ENCODE measurements at places on chromosomes 4 and X.

- no peak for DNase-seq
Measured at GRCh38 chrX:22969411-22969810, 30.3 kb upstream of the DDX53 start.

DNA sequence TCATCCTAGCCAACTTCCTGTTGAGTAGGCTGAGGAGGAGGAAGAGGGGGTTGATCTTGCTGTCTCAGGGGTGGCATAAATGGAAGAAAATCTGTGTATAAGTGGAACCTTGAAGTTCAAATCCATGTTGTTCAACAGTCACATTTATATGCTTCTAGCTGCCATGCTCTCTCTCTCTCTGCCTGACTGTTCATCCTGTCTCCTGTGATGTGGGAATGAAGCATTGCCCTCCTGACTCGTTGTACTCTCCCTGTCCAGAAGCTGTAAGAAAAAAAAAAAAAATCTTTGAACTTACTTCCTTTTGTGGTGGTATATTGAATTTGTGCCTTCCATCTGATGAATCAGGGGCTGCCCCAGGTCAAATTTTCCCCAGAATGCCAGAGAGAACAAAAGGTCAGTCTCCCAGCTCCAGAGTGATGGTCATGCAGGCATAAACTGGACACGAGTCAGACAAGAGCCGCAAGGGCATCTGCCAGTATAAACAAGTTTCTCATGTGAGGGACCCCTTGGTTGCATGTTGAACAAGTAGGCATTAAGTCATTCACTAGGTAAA is 257.0 kb downstream of the IDS start:
- DNase-seq = no peak

DNA sequence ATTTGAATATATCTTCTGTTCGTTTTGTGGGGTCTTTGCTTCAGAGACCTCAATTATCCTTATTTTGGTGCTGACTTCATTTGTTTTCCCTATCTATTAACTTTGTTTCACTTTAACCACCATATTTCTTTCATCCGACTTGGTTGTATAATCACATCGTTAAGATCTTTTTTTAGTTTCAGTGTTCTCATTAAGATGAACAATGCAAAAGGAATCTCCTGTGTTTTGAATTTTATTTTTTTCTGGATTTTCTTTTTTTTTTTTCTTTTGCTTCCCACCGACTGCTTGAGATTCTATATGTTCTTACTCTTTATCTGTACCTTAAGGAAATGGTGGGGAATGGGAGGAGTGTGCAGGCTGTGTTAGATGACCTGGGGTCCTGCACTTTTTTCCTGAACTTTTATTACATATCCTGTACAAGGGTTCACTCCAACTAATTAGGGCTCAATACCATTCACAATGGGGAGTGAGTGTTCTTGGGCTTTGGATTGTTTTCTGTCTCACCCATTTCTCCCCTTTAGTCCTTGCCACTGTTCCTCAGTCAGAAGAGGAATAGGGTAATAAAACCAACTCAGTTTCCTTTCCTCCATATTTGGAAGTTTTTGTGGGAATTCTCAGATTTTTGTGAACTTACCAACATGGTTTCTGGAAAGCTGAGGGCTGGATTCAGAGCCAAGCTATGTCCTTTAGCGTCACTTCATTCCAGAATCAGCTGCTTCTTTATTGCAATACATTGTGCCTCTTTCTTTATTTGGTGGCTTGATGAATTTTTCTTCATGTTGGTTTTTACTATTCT is 43.2 kb upstream of the BMPR1B start:
- DNase-seq = no peak

GRCh38 chr4:183599284-183599683 is 59.7 kb downstream of the RWDD4 start:
- no peak for DNase-seq

DNA sequence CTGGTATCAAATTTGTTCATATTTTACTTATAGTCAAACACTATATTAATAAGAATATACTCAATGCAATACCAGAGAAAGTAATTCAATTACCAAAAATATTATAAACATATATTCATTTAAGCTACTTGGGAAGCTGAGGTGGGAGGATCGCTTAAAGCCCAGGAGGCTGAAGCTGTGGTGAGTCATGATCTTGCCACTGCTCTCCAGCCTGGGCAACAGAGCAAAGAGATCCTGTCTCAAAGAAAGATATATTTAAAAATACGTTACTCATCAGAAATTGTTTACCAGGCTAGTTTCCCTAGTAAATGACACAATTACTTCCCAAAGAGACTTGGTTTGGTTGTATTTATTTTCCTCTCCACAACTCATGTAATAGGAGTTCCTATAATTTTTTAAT is 433.6 kb downstream of the GASK1B start:
- no peak for DNase-seq

- no peak for DNase-seq
Measured at GRCh38 chrX:16394290-16394689, 227.0 kb downstream of the MAGEB17 start.

DNA sequence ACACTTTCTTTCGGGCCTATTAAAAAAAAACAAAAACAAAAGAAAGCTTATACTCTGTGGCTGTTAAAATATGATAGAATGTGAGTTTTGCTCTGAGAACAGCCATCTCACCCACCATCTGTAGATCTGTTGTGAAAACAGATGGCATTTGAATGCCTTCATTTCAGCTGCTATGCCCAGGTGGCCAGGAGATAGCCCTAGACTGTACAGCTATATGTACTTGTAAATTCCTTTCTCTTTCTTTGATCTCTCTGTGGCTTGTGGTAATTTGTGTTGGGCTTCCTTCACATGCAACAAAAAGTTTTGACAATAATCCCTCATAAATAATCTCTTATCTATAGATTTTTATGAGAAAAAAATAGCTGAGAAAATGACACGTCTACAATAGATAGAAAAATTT is 38.1 kb downstream of the PNPLA4 start:
- no peak for DNase-seq

GRCh38 chrX:132433551-132433950 is 55.3 kb downstream of the MBNL3 start:
- no peak for DNase-seq

DNA sequence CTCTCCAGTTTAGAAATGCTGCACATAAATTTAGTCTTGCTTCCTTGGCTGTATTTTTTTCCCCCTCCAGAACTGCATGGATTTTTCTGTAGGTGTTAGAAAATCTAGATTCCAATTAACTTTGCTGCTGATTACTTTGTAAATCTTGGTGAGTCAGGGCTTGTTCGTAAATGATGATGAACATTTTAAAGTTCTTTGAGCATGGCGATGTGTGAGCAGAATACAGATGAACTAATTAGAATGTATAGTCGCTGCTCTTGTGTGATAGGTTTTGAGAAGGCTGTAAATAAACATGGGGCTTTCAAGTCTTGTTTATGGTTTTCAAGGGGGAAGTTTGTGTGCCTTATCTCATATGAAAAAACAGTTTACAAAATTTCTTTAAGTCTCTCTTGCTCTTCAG is 23.3 kb downstream of the LIMCH1 start:
- no peak for DNase-seq

GRCh38 chrX:20639115-20639514 is 372.4 kb upstream of the RPS6KA3 start:
- no peak for DNase-seq

DNA sequence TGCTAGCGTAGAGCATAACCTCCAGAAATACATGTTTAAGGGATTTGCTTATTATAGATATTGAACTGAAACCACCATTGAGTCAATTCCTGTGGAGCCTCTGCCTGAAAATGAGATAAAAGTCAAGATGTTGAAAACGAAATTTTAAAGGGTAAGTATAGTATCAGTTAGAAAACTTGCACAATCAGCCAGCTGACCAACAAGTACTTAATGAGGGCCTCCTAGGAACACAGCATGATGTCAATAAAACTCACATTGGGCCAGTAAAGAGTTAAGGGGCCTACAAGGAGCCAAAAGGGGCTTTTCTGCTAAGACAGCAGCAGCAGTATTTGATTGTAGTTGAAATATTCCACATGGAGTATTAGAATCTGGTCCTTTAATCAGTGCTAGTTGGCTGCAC is 314.1 kb upstream of the PPARGC1A start:
- DNase-seq = no peak

DNA sequence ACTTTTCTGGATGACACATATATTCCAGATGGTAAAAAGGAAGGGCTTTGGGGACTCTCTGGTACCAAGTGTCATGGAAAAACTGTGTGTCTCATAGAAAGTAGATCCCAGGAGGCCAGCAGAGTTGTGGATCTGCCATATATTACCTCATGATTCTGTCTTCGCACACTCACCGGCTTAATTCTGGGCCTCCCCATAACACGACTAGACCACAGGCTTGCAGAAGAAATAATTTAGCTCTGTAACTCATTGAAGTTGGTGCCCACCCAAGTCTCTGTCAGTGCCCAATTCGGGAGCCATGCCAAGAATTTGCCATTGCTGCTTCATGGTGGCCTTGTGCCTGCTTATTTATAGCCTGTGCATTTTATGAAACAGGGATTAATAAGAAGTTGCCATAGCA is 104.5 kb downstream of the AR start:
- DNase-seq = no peak

DNA sequence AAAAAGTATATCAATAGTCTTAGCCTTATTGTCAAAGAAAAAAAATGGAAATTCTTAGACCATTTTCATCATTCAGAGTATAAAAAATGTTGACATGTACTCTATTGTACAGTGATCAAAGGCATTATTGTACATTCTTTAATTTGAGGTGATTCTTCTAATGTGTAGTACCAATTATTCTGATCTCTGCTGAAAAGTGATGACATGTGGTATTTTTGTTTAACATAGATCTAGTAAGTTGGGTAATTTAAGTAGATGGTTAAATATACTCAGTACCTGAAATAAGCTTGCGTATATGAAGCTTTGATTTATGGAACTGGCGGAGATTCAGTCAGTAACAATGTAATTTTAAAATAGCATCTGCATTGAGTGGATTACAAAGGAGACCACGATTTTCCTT is 5.1 kb downstream of the TENM3 start:
- no peak for DNase-seq

DNA sequence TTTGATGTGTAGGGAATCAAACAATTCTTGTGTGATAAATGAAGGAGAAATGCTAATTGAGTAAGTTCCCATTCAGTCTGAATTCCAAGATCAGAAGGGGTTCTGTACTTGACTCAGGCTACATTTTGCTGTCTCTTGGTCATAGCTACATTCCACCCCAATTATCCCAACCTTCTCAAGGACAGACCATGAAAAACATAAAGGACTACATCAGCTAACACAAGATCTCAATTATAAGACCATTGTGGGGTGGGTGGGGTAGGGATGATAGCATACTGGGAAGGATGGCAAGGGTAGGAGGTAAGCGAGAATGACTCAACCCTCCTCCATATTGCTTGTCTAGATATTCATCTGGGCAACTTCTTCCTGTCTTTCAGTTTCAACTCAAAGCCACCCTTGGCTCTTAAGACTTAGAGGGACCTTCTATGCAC is 87.4 kb upstream of the ETNPPL start:
- DNase-seq = no peak

- DNase-seq = no peak
Measured at GRCh38 chr4:113837397-113837796, 75.9 kb upstream of the CAMK2D start.

DNA sequence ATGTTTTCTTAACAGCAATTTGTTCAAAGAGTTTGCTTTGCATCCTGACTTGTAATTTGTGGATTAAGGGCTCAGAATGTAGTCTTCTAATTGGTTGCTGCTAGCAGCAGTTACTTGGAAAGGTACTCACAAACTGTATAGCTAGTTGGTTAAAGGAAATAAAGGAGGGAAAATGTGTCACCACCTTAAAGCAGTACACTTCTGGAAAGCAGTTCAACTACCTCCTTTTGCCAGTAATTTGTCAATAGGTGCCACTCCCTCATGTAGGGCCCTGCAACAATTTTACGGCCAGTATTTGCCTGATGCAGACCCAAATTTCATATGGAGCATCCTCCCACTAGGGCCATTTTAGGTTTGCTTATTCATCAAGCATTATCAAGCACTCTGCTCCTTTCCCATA is 20.8 kb downstream of the AMOT start:
- DNase-seq = no peak

DNA sequence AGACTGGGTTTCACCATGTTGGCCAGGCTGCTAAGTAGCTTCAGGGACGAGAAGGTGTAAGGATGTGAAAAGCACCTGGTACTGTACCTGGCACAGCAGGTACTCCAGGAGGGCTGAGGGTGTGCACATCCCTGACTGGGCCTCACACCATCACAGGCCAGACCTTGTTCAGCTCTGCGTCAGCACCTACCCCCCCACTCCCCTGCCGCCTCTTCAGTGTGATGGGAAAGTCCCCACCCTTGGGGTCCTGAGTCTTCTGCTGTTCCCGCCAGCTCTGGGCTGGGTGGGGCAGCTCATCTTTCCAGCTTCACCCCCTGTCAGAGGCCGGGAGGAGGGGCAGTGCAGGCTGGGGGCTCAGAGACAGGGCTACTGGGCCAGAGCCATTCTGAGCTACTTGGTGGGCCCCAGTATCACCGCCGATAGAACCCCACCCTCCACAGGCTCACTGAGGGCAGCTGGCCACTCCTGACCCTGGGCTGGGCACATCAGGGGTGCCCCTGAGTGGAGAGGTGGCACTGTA is 6.7 kb upstream of the SH3BP2 start:
- DNase-seq = peak; percentile 69

DNA sequence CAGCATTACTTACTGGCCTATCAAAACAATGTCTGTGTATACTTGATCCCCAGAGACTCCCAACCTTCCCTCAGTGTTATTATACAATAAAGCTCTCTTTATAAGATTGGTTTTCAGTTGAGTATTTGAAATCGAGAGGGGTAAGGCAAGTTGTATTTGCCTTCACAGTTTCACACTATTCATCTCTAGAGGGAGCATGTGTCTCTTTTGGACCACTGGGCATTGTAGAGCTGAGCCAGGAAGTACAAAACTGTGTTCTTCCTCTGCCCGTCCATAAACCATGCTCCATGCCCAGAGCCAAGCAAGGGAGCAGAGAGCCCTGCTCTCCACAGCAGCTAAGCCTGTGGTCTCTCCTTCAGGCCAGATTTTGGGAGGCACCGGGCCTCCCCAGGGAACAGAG is 61.5 kb upstream of the HHIP start:
- no peak for DNase-seq

- no peak for DNase-seq
Measured at GRCh38 chrX:41300758-41301437, 33.1 kb upstream of the DDX3X start.

GRCh38 chrX:118528071-118528737 is 32.6 kb downstream of the DOCK11 start:
- DNase-seq = peak; percentile 26

DNA sequence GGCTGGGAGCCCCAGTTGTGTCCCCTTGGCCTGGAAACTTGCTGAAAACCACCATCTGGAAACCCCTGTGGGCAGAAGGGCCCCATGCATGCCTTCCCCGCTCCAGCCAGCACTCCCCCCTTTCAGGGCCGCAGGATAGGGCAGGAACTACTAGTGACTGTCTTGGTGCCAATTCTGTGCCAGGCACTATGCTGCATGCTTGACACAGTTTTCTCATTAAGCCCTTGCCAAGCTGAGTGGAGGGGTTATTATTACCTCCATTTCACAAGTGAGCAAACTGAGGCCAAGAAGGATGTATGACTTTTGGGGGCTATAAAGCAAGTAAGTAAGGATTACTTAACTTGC is 73.6 kb upstream of the PJA1 start:
- DNase-seq = no peak

GRCh38 chrX:107715331-107716117 is 60.1 kb downstream of the TSC22D3 start:
- no peak for DNase-seq

All from stimulated activated CD8-positive, alpha-beta memory T cell treated with anti-CD3 and anti-CD28 coated beads, Interleukin-4, amount 100 ng/mL, for 24 hours (primary cell).